M059J (cell line): ENCODE measurements at places on chromosomes 5 and 9.

DNA sequence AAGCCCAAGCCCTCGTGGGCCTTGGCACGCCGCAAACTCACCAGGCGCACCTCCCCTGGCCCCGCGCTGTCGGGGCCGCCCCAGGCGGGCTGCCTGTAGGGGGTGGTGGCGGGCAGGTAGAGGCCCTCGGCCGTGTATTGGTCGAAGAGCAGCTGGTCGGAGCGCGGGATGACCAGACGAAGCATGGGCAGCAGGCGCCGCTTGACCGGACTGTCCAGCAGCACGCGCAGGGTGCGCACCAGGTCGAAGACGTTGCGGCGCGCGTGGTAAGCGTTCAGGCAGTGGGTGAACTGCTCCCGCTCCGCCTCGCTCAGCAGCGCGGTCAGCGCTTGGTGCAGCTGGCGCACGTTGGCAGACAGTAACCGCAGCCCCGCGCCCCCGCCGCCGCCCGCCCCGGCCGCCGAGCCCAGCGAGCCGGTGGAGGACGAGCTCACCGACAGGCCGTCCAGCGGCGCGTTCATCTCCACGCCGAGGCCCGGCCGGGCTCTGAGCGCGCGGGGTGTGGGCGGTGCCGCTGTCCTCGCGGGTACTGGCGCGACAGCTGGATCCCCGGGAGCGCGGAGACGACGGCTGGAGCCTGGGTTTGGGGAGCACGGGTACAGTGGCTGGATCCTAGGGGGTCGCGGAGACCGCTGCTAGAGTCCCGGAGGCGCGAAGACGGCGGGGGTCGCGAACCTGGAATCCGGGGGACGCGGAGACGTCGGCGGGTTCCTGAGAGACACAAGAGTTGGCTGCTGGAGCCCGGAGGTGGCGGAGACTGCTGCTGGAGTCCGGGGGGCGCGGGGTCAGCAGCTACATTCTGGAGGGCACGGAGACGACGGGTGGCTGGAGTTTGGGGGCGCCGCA is 709 bp downstream of the WHRN start:
- DNase-seq: peak; percentile 62

- DNase-seq: peak; percentile 15
These were observed 45.6 kb upstream of the RNF130 start for GRCh38 chr5:180117000-180117725.

GRCh38 chr5:64914396-64914795 is 145.7 kb downstream of the CWC27 start:
- DNase-seq: peak; percentile 42

DNA sequence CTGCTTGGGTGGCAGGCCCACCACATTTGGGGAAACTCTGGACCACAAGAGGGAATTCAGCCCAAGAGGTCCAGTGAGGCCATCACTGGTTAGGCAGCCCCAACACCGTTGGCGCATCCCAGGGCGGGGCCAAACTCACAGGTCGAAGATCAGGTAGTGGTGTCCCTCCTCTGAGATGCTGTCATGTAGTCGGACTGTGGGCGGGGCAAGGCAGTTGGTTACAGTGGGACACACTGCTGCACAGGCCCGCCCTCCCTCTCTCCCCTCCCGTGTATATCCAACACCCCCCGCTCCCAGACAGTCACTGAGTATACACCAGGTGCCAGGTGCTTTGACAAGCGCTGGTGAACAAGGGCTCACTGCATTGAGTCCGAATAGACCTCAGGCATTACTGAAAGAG is 32.1 kb downstream of the CAMK2A start:
- no peak for DNase-seq

DNA sequence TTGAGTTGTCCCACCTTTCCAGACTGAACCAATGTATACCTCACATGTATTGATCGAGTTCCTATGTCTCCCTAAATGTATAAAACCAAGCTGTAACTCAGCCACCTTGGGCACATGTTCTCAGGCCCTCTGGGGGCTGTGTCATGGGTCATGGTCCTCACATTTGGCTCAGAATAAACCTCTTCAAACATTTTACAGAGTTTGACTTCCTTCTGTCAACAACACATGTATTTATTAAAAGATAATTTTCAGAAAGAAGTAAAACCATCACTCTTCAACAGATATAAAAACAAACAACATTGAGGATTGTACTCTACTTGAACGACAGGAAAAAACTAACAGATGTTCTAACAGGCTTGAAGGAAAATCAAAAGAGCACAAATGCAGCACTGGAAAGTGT is 4.5 kb downstream of the CMBL start:
- DNase-seq: no peak

GRCh38 chr5:92364986-92365550 is 982.0 kb upstream of the ARRDC3 start:
- DNase-seq: peak; percentile 79

- DNase-seq: peak; percentile 62
These were observed 1.1 kb downstream of the PLK2 start for GRCh38 chr5:58458743-58459145.

DNA sequence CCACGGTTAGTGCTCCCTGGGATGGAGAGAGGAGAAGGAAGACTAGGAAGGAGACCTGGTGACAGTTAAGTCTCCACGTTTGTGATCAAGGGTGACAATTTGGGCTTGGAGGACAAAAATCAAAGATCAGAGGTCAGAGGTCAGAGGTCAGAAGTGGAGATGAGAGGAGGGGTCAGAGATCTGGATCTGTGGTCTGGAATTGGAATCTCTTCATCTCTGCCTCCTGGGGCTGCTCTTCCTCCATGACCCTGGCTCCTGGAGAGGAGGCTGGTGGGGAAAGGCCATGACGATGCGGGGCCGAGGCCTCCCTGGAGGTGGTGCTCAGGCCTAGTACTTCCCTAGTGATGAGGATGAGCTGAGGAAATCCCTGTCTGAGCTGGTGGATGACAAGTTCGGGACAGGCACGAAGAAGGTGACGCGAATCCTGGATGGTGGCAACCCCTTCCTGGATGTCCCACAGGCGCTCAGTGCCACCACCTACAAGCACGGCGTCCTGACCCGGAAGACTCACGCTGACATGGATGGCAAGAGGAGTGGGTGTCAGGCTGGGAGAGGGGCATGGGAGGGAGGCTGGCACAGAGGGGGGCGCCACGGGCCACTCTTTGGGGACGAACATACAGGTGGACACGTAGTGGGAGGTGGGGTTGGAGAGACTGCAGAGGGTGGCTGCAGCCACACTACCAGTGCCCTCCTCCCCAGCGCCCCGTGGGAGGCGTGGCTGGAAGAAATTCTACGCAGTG is 41.0 kb downstream of the PSD2 start:
- DNase-seq: no peak

DNA sequence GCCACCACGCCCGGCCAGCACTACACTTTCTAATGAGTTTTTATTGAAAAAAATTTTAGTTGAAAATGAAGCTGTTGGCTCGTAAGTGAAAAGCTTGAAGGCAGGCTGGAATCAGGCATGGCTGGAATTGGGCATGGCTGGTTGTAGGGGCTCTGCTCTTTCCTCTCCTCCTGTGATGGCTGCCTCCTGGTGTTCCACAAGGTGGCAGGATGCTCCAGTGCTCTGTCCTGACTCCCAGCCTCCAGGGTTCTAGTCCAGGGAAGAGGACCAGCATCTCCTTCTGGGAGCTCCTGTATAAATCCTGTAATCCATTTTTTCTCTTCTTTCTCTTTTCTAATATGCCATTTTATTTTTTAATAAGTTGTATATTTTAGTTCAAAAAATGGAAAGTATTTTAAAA is 57.2 kb upstream of the DHFR start:
- DNase-seq: peak; percentile 54

DNA sequence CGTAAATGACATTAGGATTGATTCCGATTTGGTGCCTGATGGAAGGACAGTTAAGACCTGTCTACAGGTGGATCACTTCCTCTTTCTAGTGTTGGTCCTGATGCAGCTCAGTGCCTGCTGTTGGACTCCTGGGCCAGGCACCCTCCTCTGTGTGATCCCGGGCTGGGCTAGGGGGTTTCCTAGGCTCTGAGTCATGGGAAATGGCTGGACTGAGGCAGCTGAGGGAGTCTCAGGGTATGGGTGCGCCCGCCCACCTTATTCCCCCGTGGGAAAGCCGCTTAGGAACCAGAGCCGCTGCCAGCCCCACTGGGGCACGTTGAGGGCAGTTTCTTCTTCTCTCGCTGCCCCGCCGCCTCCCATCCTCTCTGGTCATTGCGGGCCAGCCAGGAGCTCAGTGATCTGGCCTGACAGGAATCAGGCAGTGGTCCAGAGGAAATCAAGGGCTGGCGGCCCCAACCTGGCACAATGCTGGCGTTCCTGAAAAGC is 12.9 kb downstream of the TCF7 start:
- peak; percentile 64 for DNase-seq

GRCh38 chr9:15213249-15213648 is 93.8 kb downstream of the TTC39B start:
- no peak for DNase-seq

DNA sequence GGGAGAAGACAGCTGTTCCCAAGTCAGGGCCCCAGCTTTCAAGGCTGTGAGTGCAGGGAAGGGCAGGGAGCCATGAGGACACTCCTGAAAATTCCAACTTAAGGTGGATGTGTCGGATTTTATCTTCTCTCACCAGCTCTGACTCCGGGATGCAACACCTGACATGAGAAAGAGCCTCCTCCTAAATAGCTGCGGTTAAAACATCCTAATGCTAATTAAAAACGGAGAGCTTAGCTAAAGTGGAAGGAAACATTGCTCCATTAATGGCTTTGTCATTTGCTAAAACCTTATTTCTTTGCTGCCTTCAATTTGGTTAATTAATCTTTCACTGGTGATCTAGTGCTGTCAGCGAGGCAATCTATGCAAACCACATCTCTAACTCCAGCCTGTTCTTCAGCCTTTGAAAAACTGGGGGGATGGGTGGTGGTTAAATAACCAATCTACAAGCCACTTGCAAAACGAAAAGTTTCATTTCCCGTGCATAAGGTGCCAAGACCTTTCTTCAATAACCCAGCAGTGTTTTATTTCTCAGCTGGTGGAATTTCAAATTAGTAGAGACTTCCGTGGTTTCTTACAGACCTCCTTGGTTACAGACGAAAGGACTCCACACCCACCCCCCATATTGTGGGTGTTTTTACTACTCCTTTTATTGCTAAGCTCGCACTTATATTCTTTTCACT is 379.6 kb downstream of the MLLT3 start:
- no peak for DNase-seq

DNA sequence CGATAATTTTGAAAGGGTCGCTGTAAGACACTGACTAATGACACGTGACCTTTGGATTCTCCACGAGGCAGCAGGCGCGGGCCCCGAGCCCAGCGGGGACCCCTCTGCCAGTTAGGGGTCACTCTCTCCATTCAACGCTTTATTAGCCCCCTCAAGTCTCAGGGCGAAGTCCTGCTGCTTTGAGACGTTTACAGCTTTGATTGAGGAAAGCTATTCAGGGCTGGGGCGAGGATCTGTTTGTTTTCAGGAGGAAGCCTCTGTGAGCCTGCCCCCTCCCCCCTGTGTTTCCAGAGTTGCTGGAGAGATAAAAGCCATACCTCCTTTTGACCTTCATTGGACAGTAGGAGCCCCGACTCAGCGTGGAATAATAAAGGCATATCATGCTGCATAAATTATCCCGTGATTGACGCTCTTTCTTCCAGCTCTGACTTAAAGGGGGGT is 31.4 kb upstream of the MSX2 start:
- no peak for DNase-seq

DNA sequence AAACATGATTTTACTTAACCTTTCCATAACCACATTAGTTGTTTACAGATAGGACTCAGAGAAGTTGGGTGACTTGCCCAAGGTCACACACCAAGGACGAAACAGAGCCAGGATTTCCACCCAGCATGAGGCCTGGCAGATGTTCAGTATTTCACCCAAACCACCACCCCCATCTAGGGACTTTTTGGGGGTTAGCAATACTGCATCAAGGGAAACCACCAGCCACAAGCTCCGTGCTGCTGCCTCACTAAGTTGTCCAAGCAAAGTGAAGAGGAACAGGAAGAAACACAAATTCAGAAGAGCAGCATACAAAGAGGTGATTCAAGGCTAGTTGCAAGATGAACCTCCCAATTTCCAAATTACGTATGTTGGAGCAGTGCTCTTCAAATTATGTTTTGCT is 219.6 kb upstream of the RORB start:
- no peak for DNase-seq

GRCh38 chr5:59276917-59277372 is 616.6 kb downstream of the PDE4D start:
- no peak for DNase-seq

- DNase-seq: peak; percentile 75
These were observed 456.5 kb downstream of the CDH18 start for GRCh38 chr5:19531374-19531952.

DNA sequence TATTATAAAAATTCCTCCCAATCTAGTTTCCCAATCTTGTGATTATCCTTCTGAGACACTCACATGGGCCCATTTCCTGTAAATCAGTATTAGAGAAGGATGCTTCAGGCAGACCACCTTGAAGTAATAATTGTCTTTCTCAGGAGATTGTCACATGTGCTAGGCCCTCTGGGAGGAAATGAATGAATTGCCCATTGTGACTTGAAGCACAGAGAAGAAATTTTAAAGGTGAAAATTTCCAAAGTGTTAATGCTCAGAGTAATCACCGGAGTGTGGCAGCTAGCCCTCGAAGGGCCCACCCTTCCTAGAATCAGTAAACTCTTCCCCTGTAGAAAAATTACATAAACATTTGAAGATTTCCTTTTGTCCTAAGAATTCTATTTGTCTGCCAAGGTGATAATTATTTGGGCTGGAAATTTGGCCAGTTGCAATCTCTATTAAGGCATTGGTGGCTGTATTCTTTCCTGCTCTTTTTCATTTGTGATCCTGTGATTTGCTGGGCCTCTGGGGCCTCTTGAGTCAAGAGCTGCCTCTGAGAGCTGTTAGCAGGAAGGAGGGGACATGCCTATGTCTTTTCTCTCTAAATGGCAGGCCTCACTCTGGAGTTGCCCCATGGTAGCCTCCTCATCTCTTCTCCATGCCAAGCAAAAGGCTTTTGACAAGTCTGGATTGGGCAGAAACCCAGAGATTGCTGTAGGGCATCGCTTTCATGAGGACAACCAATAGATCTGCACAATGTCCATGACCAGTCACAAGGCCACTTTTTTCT is 371.5 kb upstream of the ACTBL2 start:
- no peak for DNase-seq

DNA sequence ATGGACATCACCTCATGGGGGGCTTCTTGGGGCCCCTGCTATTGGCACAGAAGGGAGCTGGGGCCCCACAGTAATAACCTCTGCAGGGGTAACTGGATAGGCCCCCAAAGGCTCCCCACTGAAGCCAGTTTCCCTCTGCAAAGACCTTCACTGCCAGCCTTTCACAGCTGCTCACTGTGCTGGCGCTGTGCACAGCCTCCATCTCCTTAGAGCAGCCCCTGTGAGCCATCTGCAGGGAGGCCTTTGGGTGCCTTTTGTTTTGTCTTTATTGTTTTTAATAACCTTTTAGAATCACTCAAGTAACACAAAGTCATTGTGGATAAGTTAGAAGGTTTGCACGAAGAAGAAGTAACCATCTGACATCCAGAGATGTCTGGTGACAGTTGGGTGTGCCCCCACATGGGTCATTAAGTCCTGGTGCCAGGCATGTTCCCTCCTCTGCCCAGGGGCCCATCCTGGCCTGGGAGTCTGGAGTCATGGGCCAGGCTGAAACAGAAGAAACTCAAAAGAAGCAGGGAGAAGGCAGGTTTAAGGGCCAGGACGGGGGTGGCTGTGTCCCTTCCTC is 42.7 kb downstream of the NCS1 start:
- DNase-seq: no peak
